ENCODE measurements at places on chromosomes 12 and 14.

GRCh38 chr14:52275372-52275771 lies 7.9 kb downstream of the PTGDR start:
- no peak for DNase-seq

DNA sequence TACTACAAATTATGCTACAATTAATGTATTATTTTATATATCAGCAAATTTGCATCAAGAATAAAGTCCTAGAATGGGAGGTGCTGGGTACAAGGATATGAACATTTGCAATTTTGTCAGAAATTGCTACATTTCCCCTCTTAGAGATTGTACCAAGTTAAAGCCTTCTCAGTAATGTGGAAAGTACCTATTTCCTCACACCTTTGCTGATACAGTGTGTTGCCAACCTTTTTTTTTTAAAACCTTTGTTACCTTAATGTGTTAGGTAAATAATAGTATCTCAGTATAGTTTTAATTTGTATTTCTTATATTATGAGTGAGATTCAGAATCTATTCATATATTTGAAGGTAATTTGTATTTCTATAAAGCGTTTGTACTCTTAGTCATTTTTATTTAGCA lies 95.4 kb upstream of the HIF1A start:
- DNase-seq, result no peak

DNA sequence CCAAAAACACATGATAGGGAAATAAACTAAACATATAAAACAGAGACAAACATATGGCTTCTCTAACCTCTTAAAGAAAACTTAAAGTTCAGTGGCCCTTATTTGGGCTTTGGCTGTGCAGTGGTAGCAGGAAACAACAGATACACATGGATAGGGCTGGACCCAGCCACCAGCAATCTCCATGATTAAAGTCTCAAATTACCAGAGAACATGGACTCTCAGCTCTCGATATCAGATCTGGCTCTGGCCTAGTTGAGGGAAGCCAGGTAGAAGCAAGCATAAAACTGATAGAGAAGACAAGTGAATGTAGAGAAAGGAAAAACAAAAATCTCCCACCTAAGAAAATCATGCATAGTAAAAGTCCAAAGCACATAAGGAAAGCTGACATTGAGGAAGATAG lies 164.8 kb downstream of the ITPR2 start:
- no peak for DNase-seq

GRCh38 chr14:37595809-37596621 lies 586 bp downstream of the TTC6 start:
- DNase-seq, result no peak

DNA sequence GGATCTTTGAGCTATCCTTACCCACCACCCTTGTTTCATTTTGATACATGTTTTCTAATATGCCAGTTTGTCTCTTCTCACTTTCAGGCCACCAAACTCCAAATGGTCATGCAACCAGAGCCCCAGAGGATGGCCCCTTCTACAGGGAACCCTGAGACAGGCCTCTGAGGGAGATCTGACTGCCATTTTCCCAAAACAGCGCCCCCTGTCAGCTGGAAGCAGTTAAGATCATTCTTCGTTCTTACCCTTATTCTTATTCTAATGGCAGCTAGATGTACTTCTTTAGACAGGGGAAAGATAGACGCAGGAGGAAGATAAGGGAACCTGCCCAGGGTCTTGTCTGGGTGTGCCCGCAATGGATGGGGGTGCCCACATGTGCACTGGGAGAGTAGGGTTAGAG lies 38.4 kb downstream of the C12orf56 start:
- no peak for DNase-seq

GRCh38 chr14:33249233-33249820 lies 310.6 kb downstream of the NPAS3 start:
- no peak for DNase-seq
